ENCODE measurements at places on chromosomes 1 and 21.

GRCh38 chr1:40252601-40253000 lies 4.9 kb downstream of the TMCO2 start:
- ATAC-seq: no peak

DNA sequence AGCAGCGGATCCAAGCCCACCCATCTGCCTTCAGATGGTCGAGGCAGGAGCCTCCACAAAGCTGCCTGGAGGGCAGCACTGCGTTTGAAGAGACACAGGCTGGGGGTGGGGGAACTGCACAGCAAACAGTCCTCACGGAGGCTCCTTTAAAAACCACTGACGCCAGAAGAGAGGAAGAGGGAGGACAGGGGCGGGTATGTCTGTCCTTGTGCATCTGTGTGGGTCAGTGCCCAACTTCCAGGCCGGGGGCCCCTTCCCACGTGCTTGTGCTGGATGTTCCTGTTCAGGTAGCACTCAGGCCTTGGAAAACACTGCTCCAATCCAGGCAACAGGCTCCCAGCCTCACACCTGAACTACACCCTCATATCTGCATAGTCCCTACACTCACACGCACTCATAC lies 7.7 kb downstream of the AHDC1 start:
- ATAC-seq: no peak

GRCh38 chr1:23543707-23544443 lies 12.8 kb upstream of the E2F2 start:
- no peak for ATAC-seq

DNA sequence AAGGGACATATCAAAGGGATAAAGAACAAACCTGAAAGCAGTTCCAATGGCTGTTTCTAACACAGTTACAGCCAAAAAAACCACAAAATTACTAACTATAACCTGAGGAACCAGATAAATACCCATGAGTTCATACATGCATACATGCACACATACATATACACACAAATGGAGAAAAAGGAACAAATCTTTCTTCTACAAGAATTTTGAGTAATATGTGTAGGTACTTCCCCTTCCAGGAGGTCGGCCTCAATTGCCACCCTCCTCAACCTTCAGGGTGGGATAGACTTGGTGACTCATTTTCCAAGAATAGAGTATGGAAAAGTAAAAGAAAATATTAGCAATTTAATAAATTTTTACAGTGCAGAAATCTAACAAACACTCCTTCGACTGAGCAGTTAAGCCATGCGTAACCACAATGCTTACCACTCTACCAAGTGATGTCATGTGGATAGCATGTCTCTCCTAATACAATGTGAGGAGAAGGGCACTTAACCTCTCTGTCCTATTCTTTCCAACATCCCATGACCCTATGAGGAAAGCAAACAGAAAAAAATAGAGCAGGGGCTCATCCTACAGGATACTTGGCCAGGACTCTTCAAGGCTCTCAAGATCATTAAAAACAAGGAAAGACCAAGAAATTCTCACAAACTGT lies 243.0 kb upstream of the RUNX1 start:
- ATAC-seq: no peak

DNA sequence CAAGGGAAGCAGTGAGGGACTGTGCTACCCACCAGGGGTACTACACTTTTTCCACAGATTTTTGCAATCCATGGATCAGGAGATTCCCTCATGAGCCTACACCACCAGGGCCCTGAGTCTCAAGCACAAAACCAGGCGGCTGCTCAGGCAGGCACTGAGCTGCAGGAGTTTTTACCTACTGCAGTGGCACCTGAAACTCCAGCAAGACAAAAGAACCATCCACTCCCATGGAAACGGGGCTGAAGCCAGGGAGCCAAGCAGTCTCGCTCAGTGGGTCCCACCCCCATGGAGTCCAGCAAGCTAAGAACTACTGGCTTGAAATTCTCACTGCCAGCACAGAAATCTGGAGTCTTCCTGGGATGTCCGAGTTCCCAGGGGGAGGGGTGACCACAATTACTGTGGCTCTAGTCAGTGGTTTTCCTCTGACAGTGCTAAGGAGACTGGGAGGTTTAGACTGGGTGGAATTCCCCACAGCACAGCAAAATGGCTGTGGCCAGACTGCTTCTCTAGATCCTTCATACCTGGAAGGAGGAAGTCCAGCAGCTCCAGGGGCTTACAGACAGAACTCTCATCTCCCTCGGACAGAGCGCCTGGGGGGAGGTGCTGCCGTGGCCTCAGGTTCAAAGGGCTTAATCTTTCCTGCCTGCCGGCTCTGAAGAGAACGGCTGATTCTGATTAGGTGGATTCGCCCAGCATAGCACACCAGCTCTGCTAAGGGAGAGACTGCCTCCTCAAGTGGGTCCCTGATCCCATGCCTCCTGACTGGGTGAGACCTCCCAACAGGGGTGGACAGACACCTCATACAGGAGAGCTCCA lies 437.8 kb downstream of the LTN1 start:
- no peak for ATAC-seq

GRCh38 chr1:15153184-15153841 lies at the start of gene TMEM51:
Gene TMEM51 (plus strand): TSS chr1:15153747. CDS start chr1:15215088, 61,341 bp downstream.
- ATAC-seq: peak; percentile 67

GRCh38 chr1:231410036-231410612 lies 12.0 kb downstream of the EGLN1 start:
- ATAC-seq: peak; percentile 5

DNA sequence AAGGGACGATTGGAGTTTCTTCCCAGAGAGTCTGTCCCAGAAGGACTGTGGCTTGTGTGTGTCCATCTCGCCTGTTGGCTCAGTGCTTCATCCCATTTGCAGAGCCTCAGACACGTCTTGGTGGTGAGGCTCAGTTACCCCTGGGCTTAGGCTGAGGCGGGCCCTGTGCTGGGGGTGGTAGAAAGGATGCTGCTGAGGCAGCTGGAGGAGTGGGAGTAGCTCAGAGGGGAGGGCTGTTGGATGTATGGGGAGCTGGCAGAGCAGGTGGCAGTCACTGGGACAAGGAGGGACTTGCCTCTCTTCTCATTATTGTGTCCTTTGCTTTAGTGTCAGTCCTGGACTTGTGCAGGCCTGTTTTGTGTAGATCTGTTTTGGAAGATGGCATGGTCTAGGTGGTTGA lies 7.3 kb upstream of the MIIP start:
- no peak for ATAC-seq

DNA sequence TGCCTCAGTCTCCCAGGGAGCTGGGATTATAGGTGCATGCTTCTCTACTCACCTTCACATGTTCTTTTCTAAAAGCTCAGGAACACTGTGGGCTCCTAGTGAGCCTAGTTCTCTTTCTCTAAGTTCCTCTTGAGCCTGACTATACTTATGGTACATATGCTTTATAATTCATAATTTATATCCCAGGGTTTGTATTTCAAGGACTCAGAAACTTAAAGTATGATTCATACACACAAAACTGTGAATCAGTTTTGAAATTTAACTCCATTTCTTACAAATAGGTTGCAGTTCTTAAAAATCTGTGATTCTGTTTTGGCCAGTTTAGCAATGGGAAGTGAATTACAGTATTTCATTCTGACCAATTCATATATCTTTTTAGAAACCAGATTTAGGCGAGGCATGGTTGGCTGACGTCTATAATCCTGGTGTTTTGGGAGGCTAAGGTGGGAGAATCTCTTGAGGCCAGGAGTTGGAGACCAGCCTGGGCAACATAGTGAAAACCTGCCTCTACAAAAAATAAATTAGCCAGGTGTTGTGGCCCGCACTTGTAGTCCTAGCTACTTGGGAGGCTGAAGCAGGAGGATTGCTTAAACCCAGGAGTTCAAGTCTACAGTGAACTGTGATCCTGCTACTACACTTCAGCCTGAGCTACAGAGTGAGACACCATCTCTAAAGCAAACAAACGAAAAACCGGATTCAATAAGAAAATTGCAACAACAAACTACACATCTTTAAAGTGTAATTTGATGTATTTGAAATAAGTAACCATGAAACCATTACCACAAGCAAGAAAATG lies 15.6 kb downstream of the RASAL2 start:
- peak; percentile 84 for ATAC-seq

DNA sequence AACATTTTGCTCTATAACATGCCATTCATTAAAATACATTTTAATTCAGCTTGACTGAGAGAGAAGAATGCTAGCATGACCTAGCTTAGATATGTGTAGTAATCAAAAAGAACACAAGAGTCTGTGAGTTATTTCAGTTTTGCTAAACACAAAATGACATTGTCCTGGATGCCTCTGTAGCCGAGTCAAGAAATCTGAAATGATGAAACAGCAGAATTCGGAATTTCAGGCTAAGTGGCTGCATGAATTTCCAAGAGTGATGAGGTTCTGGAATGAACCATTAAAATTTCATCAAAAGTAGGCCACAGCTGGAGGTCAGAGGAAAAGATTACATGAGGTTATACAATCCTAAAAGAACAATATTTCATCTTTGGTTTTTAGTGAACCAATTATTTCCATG lies 79.1 kb upstream of the CXADR start:
- no peak for ATAC-seq

DNA sequence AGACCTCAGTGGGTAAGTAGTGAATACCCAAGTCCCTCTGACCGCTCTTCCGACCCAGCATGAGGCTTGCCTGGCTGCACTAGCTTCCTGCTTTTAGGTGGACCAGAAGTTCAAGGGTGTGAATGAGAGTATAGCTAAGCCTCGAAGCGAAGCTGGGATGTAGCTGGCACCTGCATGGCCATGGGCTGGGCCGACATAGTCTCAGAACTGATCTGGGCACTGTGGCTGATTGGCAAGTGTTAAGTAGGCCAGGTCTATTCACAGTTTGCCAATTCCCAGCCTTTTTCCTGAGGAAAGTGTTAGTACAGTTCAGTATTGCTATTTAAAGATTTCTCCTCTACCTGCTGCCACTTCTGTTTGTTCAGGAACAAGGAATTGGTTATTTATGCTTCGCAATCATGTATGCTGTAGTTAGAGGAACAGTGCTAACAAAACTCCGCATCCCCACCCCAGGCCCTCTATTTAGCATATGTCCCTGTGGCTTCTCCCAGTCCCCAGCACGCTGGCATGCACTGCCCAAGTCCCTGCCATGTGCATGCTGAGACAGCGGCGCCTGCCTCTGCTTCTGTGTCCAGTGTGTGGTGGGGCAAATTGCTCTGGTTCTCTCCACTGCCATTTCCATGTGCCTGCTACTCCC lies 16.3 kb downstream of the SPATA46 start:
- no peak for ATAC-seq

GRCh38 chr1:39981945-39982344 lies 27.0 kb downstream of the MFSD2A start:
- peak; percentile 99 for ATAC-seq

DNA sequence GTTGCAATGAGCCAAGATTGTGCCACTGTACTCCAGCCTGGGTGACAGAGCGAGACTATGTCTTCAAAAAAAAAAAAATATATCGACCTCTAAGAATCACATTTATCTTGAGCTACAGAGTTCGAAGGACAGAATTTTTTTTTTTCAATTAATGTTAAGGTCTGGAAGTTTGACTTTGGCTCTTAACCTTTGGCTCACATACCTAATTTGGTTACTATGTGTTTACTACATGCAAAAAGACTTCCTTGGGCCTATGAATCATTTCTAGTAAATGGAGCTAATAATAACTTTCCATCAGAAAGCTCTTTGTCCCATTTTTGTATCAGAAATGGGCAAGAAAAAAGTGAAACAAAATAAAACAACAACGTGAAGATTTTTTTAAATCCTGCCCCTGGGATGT lies 351.2 kb downstream of the SMYD3 start:
- ATAC-seq: peak; percentile 75

GRCh38 chr1:164651351-164651951 lies 92.5 kb downstream of the PBX1 start:
- ATAC-seq: no peak

DNA sequence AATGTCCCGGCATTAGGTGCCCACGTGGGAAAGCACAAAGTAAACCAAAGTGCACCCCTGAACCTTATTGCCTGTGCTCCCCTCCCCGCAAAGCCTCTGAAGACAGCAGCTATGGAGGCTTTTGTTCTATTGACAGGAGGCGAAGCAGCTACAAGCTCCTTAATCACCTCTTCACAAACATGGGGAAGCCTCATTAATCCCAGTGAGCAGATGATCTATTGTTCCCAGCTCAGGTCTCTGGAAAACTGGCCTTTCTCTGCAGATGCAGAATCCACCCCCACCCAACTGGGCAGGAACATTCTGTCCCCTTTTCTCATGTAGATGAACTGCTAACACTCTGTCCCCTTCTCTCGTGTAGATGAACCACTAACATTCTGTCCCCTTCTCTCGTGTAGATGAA lies 190.5 kb upstream of the CSF3R start:
- no peak for ATAC-seq

- ATAC-seq: no peak
These were observed 82.5 kb downstream of the NPHP4 start for GRCh38 chr1:5909576-5910275.

- ATAC-seq: no peak
These were observed 76.5 kb upstream of the ADAMTS5 start for GRCh38 chr21:27043377-27043776.

DNA sequence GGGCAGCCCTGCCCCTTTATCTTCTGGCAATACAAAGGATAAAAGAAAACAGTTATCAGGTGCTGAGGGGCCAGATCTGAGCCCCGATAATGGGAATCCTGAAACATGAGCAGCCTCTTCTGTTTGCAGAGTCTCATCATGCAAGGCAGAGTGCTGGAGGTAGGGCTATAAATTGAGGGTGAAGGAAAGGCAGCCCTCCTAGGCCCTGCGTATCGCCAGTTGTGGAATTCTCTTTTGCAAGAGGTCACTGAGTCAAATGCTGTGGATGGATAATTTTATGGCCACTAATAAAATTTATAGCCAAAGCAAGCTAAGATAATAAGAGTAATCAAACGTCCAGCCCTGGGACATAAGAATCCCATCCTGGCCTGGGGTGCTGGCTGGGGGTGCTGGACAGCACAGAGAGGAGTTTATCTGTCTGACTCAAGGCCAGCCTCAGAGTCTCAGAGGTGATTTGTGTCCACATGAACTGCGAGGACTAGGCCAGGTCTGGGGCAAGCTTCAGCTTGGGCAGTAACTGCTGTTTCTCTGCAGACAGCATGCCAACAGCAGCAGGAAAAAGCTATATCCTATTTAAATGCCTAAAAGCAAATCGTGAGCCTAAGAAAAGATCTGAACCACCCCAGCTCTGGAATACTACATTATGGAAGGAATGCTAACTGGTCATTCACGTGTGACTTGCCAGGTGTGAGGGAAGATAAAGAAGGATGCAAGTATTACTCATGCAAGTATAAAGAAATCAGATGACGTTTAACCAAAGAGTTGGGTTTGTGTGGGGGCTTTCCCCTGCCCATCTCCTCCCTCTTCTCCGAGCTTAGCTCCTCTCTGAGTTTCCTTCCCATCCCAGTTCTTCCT lies 254.8 kb downstream of the KIF26B start:
- no peak for ATAC-seq

DNA sequence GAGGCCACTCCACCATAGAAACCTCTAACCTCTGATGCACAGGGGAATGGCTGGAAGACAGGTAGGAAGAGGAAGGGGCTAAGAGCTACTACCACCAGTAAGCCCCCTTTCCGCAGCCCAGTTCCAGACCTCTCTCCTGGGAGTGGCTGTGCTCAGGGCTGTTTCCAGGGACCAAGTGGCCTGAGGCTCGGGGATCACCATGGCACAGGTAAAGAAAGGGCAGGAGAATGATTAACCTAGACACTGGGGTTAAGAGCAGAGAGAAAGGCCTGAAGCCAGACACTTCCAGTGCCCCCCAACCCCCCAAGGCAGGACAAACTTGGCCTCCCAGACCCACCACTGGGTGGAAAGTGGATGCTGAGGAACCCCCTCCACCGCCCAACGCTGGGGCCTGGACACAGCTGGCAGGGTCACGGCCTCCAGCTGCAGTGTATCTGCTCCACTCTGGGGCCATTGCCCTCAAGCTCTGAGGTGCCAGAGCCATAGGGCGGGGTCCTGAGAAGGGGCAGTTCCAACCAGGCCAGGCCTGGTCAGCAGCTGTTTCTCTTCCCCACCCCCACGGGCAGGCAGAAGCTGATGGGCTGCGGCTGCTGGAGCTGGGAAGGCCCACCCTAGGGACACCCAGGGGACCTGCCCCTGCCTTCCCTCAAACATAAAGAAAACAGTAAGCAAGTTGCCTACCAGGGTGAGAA lies 2.6 kb downstream of the TAGLN2 start:
- ATAC-seq: no peak

Measured in SK-N-SH treated with all-trans-retinoic acid at 6 μM for 48 hours (cell line).